CD4-positive, alpha-beta T cell treated with Interleukin-4 for 4 hours (primary cell): ENCODE measurements at places on chromosomes 1 and 21.
A peak's percentile ranks its signal among the peaks of the same experiment; 100 is the strongest.

- no peak for DNase-seq
These were observed 765 bp upstream of the BMP8A start for GRCh38 chr1:39490596-39491145.

- no peak for DNase-seq
These were observed 223.0 kb upstream of the ADAMTS5 start for GRCh38 chr21:27189870-27190269.

GRCh38 chr1:213986020-213986924 lies 1.5 kb upstream of the PROX1 start:
- no peak for DNase-seq

DNA sequence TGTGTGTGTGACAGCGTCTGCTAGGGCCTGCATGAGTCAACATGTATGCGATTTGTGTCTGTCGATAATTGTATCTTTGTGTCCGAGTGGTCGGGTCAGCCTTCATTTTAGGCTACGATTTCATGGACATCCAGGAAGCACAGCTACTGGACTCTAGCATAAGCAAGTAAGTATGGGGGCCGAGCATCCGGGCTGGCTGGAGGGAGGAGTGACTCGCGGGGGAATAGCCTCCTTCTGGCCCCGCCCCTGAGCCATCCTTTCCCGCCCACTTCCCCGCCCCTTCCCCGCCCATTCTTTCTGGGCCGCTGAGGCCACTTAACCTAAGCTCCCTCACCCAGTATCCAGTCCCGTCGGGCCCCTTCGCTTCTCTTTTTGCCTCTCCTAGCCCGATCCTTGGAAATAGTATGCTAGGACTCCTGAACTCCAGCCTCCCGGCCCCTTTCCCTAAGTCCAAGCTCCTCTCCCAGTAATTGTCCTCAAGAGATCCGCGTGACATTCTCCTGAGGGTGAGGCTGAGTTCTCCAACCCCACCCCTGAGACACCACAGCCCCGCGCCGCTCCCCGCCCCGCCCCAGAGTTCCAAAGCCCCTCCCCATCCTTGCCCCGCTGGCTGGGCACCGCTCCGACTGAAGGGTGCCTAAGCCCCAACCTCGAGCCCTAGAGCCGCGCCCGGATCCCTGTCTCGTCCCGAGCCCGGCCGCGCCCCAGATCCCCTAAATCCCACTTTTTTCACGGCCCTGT lies 1.2 kb downstream of the MAP3K6 start:
- peak; percentile 70 for DNase-seq

- no peak for DNase-seq
These were observed 52.0 kb downstream of the LAMC2 start for GRCh38 chr1:183238071-183238470.

DNA sequence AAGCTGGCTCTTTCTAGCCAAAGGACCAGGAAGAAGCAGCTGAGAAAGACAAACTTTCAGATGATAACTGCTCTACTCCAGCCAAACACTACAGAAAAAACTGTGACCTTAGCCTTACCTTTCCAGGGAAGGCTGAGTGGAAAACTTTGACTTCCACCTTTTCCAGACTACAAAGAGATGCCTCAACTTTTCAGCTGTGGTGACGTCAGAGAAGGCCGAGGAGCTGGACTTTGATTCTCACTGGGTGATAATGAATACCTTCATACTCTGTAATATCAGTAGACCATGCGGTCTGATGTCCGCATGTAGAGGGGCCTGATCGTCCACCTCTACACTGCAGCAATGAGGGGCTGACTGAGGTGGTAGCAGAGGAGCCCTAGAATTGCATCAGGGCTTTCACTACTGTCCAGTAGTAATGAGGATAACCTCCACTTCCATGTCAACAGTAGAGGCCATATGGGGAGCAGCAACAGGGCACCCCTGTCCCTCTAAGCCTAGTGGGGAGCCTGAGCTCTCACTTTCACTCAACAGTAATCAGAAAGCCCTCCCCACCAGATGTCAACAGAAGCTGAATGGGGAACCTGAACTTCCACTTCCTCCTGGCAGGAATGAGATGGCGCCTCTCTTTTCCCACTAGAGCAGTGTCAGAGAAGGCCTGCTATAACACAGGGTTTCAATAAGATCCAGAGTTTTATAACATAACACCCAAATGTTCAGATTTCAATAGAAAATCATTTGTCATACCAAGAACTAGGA lies 28.4 kb upstream of the PADI1 start:
- DNase-seq = no peak

- DNase-seq = no peak
These were observed 12.6 kb downstream of the ETV3L start for GRCh38 chr1:157087030-157087429.

- DNase-seq = no peak
These were observed 1097.4 kb downstream of the TTLL7 start for GRCh38 chr1:82901561-82901960.

GRCh38 chr21:46426313-46427046 lies 32.2 kb upstream of the DIP2A start:
- DNase-seq = no peak

DNA sequence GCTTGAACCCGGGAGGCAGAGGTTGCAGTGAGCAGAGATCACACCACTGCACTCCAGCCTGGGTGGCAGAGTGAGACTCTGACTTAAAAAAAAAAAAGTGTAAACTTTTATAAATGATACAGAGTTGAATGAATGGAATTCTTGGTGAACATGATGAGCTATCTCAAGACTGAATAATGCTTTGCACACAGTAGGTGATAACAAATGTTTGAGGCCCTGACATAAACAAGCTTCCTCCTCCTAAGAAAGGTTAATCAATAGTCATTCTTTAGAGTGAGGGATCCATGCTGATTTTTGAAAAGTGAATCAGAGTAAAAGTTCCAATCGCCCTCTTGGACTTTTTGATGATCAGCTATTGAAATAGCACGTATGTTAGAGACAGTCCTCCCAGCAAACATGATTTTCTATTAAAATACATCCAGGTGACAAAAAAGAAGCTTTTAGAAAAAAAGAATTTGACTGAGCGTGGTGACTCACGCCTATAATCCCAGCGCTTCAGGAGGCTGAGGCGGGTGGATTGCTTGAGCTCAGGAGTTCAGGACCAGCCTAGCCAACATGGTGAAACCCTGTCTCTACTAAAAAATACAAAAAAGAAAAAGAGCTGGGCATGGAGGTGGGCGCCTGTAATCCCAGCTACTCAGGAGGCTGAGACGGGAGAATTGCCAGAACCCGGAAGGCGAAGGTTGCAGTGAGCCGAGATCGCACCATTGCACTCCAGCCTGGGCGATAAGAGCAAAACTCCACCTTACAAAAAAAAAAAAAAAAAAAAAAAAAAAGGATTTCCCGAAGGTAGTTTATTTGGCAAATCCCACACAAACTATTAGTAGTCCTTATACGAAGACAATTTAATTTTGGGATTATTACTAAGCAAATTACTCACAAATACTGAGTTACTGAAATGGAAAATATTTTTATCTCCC lies 181.8 kb downstream of the NFIA start:
- DNase-seq = no peak

- DNase-seq = no peak
These were observed 181.8 kb downstream of the TPR start for GRCh38 chr1:186193224-186193623.

GRCh38 chr1:19973616-19974015 lies 5.8 kb downstream of the PLA2G2A start:
- no peak for DNase-seq

DNA sequence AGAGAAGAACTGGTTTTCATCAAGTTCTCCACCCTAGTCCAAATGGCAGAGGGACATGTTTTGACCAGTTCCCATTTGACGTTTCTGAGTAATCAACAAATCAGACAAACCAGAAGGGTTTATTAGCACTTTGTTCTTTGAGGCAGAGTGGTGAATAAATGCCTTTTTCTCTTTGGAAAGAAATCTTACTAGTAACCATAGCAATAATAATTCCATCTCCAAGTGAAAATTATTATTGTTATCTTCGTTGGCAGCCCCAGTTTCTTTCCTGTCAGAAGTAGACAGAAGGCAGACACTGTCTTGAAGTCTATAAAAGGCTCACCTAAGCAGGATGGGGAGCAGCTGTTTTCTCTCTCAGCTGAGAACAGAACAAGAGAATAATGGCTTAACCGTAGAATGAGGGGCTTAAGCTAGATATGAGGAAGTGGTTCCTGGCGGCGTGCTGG lies 391.6 kb downstream of the PBX1 start:
- DNase-seq = no peak
